ENCODE measurements at places on chromosomes 3 and 15.

- DNase-seq: no peak
Observed at GRCh38 chr3:152841131-152841530, 6.2 kb downstream of the P2RY1 start.

GRCh38 chr3:11944052-11944673 lies 60.0 kb upstream of the SYN2 start:
- DNase-seq: no peak

- no peak for DNase-seq
Observed at GRCh38 chr3:31671451-31671850, 138.7 kb downstream of the STT3B start.

GRCh38 chr3:190099099-190099498 lies 21.6 kb downstream of the P3H2 start:
- no peak for DNase-seq

DNA sequence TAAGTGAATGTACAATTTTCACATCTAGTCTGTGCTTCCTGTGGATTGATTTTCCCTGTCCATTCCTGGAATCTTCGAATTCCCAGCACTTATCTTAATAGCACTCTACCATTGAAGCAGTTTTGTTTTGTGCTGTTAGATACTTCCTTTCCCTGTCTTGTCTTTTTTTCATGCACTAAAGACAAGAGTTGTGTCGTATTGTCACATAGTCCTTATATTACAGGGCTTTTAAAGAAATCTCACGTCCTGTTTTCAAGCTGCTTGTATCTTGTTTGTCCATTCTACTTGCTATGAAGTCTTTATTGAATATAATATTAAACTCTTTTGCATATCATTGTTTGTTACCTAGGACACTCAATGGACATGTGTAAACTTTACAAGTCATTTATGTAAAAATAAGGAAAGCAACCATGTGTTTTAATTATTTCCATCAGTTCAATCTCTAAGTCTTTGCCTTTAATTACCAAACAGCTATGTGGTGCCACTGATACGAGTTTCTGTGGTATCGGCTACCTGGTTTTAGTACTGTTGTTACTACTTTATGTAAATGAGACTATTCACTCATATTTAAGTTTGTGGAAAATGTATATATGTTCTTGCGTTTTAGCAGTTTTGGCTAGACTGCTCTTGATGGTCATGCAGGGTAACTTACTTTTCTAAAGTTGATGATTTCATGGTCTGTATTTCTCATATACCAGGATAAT lies 10.3 kb downstream of the PIK3CA start:
- no peak for DNase-seq

- peak; percentile 15 for DNase-seq
Observed at GRCh38 chr3:122146466-122146865, 37.0 kb upstream of the CASR start.

DNA sequence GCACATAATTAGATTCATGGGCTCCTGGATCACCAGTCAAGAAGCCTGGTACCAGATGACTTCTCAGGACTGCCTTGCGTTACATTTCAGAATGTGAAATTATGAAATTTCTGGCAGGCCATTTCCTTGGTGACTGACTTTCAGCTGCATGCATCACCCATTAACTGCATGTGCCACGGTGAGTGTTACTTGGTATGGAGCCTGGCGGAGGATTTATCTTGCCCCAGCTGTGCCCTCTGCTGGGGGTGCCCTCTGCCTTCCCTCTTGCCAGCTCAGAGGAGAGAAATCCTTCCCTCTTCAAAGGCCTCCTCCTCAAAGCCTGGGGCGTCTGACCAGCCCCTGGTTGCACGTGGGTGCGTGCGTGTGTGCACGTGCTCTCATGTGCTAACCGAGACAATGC lies 57.7 kb upstream of the CTSH start:
- no peak for DNase-seq

- DNase-seq: no peak
Observed at GRCh38 chr3:106811376-106811775, 565.9 kb upstream of the CCDC54 start.

- no peak for DNase-seq
Observed at GRCh38 chr3:48521635-48522034, 17.7 kb upstream of the SHISA5 start.

DNA sequence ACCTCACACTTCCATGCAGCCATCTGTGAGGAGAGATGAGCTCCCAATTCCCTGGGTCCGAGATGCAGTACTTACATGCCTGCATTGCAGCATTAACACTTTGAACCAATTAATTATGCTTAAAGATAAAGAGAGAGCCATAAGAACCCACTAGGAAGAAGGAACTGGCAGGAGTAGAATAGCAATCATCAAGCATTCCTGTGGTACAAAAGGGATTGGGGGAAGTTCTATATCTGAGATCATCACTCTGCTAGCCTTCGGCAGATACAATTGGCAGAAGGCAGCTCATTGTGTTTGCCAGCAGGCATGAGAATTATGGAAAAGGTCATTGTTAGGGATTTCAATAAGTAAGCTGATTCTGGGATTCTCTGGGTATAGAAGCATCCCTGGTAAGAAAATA lies 891.4 kb downstream of the NTRK3 start:
- DNase-seq: no peak

GRCh38 chr15:54197995-54198394 lies 219.8 kb downstream of the UNC13C start:
- no peak for DNase-seq

- no peak for DNase-seq
Observed at GRCh38 chr3:42497009-42497731, 5.3 kb upstream of the VIPR1 start.

- no peak for DNase-seq
Observed at GRCh38 chr3:170387950-170388349, 30.4 kb downstream of the SKIL start.

DNA sequence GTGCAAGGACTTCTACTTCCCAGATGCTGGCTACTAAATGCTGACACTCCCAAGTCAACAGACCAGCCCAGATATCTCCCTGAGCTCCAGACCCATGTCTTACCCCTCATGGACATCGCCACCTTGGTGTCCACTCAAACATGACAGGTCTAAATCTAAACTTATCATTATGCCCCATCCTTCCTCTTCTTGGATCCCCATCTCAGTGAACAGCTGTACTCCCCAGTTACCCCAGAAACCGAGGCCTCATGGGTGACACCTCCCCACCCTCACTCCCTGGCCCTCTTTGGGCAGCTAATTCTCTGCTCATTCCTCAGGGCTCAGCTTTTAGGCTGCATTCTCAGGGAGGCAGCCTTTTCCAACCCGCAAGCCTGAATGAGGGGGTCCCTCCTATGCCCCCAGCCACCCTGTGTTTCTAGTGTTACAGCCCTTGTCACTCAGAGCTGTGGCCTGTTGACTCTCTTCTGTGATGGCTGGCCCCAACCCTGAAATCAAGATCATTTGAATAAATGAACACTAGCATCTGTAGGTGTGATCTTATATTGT lies 5.4 kb downstream of the EHD4 start:
- no peak for DNase-seq
